ENCODE measurements at places on chromosomes 2 and 18.
A peak's percentile ranks its signal among the peaks of the same experiment; 100 is the strongest.

GRCh38 chr2:230360028-230360427, 33.0 kb downstream of the SP140L start:
- no peak for DNase-seq

DNA sequence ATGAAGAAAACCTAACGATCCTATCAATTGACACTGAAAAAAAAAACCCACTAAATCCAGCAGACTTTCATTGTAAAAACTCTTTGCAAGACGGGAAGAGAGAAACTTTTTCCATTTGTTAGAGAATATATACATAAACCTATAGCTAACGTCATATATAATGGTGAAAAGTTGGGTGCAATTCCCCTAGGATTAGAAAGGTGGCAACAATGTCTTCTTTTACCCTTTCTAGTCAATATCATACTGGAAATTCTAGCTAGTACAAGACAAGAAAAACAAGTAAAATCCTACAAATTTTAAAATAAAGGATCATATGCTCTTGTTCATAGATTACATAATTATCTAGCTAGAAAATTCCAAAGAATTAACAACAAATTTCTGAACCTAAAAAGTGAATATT, 1596.5 kb upstream of the LRRTM1 start:
- peak; percentile 2 for DNase-seq

DNA sequence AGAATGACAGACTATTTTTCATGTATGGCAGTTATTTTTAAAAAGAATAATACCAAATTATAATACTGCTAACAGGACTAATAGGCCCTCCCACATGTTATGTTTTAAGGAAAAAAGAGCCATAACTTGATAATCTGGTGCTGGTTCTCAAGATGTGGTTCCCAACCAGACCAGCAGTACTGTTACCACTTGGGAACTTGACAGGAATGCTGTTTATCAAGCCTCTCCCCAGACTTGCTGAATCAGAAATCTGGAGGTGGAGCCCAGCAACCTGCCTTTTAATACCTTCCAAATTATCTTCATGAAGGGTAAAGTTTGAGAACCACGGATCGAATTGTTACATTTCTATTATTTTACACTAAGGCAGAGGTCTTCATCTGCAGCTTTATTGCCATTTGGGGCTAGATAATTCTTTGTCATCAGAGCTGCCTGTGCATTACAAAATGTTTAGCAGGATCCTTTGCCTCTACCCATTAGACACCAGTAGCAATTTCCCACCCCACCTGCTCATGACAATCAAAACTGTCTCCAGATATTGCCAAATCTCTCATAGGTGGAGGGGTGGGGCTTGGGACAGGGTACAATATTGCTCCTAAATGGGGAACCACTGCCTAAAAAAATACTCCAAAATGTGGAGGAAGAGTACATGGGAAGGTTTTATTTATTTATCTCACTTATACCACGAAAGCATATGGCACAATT, 629.6 kb downstream of the ARHGAP15 start:
- no peak for DNase-seq

- no peak for DNase-seq
Measured at GRCh38 chr18:73901151-73901550, 246.5 kb downstream of the FBXO15 start.

DNA sequence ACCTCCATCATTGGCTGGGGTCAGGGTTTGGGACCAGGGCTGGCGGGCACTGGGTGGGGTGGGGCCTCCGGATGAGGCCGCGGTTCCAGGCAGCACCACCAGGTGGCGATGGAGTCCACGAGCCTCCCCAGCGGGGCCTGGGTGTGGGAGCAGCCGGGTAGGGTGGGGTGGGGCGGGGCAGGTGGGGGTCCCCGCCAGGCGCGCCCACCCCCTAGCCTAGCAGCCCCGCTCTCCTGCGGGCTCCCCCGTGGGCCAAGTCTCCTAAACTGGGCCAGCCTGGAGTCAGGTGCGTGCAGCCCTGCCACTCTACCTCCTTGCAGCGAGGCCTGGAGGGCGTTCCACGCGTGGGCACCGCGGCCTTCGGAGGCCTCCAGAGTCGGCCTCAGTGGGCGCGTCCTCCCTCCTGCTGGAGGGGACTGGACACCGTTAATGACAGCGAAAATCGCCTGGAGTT, 187.5 kb downstream of the TWIST2 start:
- peak; percentile 46 for DNase-seq

GRCh38 chr2:180254872-180255271, 247.8 kb upstream of the CWC22 start:
- DNase-seq, result no peak

DNA sequence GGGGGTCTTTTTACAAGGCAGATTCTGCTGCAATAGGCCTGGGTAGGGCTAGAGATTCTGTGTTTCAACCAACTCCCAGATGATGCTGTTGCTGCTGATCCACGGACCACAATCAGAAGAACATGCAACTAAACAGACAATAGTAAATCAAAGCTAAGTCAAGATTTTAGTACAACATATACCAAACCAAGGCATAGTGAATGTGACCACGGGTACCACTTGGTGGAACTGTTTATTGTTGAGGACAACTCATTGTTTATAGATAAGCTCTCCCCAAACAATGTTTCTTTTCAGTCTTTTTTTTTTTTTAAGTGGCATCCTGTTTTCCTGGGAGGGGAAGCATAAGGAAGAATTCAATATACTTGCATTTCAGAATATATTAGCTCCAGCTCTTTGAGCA, 36.0 kb upstream of the DARS1 start:
- no peak for DNase-seq

DNA sequence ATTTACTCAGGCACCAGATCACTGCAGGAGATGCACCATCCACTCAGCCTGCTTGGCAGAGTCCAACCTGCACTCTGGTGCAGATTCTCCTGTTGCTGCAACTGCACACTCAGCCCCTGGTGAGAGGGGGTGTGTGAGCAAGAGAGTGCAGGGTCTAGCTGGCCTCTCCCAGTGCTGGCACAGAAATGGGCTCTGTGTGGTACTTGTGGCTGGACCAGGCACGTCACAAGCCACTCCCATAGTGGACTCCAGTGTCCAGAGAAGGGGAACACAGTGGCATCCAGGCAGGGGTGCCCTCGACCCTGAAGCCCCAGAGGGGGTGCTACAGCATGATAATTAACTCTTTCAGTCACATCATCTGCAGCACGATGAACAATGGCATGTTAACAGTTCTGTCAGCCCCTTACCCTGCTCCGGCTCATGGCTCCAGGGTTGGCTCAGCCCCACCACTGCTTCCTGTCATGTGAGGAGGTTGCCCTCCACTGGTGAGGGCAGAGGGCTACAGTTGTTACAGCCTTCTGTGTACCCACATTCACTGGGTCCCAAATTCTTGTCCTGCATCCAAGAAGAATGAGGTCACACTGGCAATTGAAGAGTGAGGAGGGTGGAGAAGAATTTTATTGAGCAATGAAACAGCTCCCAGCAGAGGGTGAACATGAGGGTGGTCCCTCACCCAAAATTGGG, 135.7 kb downstream of the EVA1A start:
- DNase-seq, result no peak

GRCh38 chr2:68653538-68653982, 10.2 kb downstream of the PROKR1 start:
- no peak for DNase-seq

GRCh38 chr2:204441316-204441715, 104.0 kb upstream of the PARD3B start:
- no peak for DNase-seq

GRCh38 chr2:238138331-238139195, at the start of gene KLHL30:
Gene KLHL30, plus strand, starts transcription at chr2:238138668. Its CDS starts 2,087 bp downstream, at chr2:238140755.
- DNase-seq, result no peak

DNA sequence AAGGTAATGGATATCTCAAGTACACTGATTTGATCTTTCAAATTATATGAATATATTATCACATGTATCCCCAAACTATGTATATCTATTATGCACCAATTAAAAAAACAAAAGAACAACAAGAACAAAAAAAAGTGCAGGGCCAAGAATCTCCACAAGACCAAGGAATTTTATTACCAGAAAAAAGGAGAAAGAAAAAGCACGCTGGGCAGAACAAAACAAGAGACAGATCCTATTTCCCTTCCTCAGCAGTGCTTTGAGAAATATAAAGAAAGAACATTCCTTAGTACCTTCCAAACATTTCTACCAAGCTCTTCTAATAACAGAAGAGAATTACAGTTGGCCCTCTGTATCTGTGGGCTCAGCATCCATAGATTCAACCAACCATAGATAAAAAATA, 144.7 kb upstream of the CREB1 start:
- DNase-seq, result no peak

DNA sequence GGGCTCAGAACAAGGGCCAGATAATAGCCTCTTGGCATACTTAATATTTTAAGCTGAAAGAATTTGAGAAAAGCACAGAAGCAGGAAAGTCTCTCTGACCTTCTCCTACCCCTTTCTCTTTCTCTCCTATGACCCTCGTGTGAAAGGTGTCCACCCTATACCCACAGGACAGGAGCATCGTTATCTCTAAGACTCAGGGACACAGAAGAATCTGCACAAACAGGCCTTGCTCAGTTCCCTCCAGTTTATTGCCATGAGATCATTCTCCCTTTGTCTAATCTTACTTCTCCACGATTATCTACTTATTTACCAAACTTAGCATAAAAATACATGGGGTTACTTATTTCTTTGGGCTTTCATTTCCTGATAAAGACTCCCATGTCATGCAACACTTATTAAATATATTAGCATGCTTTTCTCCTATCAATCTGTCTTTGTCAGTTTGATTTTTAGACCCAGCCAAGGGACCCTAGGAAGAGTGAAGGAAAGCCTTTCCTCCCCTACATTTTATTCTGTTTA, 370.7 kb downstream of the DLGAP1 start:
- DNase-seq, result no peak

GRCh38 chr2:136215908-136216472, 98.0 kb upstream of the CXCR4 start:
- no peak for DNase-seq

DNA sequence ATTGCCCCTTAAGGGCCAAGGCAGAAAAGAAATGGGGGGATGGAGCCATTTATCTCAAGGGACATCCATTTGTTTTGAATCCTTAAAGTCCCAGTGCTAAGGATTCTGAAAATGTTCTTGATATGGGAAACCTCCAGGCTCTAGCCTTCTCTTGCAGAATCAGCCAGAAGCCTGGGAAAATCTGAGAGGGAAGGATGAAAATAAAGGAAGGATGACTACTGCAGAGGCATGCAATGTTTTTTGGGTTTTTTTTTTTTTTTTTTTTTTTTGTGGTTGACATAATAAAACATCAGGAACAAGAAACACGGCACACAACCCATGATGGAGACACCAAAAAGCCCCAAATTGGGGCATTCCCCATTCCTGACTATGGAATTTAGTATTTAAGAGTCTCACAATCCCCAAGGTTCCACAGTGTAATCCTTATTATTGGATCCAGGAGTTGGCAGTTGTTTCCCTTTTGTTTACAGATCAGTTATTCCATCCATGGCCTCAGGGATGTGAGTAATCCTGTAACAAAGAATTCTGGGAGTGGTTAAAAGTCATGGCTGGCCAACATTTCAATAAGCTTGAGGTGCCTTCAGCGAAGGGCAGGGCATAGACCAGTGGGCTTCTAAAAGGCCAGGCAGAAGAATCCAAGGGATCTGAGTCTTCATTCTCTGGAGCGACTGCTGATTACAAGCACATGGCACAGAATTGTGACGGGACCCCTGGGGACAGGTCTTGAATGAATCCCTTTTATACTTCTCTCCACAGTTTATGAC, 337.5 kb downstream of the GULP1 start:
- peak; percentile 85 for DNase-seq

GRCh38 chr18:36405611-36406010, 108.1 kb downstream of the FHOD3 start:
- DNase-seq, result no peak

GRCh38 chr2:70985956-70986355, 7.5 kb downstream of the ANKRD53 start:
- DNase-seq, result no peak

GRCh38 chr2:85273738-85274731, 53.8 kb downstream of the TGOLN2 start:
- peak; percentile 28 for DNase-seq

GRCh38 chr2:217459680-217460405, 543.0 kb downstream of the TNS1 start:
- no peak for DNase-seq

GRCh38 chr2:62347563-62348270, 151.8 kb downstream of the B3GNT2 start:
- no peak for DNase-seq

Data from NCI-H82 (cell line).